Progenitor cell of endocrine pancreas (in vitro differentiated cells): ENCODE measurements at places on chromosomes 4 and X.

GRCh38 chr4:151107063-151107462, 7.6 kb downstream of the RPS3A start:
- no peak for DNase-seq

DNA sequence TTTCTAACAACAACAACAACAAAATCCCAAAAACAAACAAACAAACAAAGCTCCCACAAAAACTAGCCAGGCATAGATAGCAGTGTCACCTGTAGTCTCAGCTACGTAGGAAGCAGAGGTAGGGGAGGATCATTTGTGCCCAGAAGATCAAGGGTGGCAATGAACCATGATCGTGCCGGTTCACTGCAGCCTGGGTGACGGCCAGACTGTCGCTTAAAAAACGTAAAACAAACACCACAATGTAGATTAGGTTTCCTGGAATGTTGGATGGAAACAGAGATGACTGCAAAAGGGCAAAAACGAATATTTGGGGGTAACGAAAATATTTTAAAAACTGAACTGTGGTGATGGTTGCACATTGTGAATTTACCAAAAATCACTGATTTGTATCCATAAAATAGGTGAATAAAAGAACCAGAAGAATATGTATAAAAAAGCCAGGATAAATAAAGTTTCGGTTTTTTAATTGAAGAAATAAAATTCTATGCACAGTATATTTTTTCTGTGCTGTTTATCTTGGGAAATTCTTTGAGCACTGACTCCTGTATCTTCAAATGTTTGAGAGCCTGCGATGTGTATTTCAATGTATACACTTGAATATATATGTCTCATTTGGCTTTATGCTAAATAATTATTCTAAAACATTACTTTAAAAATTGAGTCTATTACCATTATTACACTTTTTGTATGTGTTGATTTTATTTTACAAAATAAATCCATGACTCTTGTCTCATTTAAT, 1477.0 kb downstream of the PCDH7 start:
- DNase-seq: no peak

DNA sequence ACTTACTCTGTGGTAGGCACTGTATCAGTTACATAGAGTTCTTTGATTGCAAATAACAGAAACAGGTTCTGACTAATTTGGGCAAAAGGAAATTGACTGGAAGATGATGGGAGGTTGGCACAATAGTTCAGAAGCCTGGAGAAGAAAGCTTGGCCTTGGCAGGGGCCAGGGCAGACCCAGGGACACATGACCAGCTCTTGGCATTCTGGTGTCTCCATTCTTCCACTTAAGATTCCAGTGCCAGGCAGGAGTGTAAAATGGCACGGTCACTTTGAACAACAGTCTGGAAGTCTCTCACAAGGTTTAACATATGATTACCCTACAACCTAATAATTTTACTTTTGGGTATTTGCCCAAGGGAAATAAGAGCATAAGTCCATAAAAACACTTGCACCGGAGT, 175.9 kb downstream of the BCOR start:
- no peak for DNase-seq

DNA sequence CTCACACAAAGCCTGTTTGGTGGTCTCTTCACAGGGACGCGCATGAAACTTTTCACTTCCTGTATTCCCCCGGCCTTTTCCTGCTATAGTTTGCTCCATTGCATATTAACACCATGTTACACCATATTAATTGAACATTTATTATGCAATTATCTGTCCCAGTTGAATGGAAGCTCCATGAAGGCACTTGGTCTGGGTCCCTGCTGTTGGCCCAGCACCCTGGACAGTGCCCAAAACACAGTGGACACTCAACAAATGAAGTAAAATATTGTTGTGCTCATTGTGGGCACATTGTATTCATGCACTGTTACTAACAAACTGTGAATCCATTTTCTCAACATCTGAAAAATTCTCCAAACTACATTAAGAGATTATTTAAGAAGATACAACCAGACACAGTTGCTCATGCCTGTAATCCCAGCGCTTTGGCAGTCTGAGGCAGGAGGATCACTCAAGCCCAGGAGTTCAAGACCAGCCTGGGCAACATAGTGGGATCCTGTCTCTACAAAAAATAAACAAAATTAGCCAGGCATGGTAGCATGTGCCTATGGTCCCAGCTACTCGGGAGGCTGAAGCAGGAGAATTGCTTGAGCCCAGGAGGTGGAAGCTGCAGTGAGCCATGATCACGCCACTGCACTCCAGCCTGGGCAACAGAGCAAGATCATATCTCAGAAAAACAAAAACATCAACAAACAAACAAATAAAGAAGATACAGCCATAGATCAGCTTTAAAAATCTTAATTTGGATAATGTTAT, 292.7 kb upstream of the TENM3 start:
- no peak for DNase-seq

- no peak for DNase-seq
These were observed 1.4 kb upstream of the UGT2B4 start for GRCh38 chr4:69497076-69497475.

DNA sequence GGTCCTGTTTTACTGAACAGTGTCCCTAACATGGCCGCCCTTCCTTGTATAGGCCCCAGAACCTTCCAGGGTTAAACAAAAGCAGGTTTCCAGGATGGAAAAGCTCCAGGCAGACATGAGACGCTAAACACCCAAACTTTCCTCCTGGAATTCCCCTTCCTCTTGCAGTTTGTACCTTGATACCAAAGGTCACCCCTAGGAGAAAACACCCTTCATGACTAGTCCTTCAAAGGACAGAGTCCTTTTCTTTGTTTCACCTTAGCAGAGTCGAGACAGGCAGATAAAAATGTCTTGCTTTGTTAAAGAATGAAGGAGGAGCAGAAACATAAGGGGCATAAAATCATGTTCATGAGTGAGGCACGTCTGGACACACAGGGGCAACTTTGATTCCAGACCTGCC, 247.5 kb downstream of the BCOR start:
- DNase-seq: no peak

GRCh38 chrX:40170830-40171512, 73.2 kb upstream of the BCOR start:
- no peak for DNase-seq

DNA sequence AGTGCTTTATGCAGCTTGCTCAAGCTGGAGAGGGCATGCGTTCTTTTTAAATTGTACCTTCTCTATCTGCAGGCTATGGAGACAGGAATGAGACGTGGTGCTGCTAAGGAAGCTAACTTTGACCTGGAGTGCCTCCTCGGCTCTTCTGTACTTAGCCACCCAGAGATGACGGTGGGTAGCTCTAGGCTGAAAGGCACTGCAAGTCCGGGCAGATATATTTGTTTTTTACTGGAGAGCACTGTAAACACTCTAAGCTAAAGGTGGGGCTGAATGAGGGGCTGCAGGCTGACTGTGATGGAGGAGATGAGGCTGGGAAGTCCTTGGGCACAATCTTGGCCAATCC, 12.1 kb downstream of the ELF4 start:
- no peak for DNase-seq

DNA sequence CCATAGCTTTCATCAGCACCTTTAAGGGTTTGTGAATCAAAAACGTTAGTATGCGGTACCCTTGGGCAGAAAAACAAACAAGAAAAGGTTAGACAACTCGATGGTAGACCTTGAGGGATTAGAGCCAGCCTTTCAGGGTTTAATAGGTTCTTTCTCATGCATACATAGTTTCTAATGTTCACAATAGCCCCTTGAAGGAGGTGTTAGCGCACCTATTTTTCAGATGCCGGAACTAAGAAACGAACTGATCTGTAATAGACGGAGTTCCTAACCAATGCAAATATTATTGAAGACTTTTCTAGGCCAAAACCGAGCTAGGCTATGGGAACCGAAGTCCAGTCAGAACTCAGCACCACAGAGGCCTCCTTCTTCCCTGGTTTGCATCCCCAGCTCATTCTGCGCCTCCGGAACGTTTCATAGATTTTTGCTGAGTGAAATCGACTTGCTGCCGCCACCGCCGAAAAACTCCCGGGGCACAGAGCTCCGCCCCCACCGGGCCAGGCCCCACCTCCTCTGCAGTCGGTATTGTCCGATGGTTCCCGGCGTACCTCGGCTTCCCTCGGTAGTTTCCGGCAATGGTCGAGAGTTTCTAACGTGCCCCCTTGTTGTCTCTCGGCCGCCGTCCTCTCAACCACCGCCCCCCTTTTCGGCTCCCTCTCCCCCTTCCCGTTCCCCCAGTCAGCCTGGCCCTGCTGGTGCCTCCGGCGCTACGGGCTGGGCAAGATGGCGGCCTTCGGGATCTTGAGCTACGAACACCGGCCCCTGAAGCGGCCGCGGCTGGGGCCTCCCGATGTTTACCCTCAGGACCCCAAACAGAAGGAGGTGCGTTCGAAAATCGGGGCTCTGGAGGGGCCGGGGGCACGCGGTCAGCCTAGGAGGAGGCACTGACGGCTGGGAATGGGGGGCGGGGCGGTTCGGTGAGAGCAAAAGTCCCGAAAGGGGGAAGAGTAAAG, at the start of gene MED12:
TSS of gene MED12 (plus strand) at position 565 of the 953 bp plus-strand sequence. CDS start at position 724, 159 bp downstream.
- peak; percentile 77 for DNase-seq

DNA sequence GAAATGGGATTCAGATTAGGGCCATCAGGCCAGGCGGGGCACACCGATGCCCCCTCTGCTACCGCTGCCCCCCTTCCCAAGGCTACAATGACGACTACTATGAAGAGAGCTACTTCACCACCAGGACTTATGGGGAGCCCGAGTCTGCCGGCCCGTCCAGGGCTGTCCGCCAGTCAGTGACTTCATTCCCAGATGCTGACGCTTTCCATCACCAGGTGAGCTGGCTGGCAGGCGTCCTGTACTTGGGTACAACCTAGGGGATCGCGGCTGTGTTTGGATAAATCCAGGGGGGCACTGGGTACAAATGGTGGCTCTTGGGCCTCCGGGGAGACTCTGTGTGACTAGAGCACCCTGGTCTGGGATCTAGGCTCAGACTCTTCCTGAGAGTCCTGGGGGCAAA, 1.1 kb downstream of the EMD start:
- no peak for DNase-seq

GRCh38 chr4:121597346-121597934, 99.3 kb downstream of the ANXA5 start:
- DNase-seq: no peak

DNA sequence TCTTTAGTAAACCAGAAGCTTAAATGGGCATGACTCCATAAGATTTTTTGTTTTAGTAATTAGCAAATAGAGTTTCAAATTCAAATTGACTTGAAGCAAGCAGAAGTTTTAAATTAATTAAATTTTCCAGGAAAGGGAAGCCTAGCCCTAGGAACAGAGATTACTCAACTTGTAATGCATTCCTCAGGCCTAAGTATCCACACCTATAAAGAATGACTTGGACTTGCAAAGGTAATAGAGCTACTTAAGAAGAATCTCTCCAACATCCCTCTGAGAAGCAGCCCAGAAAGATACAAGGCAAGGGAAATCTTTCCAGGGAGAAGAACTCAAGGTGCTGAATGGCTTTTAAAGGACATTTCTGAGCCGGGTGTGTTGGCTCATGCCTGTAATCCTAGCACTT, 16.9 kb upstream of the TMPRSS11E start:
- DNase-seq: no peak

DNA sequence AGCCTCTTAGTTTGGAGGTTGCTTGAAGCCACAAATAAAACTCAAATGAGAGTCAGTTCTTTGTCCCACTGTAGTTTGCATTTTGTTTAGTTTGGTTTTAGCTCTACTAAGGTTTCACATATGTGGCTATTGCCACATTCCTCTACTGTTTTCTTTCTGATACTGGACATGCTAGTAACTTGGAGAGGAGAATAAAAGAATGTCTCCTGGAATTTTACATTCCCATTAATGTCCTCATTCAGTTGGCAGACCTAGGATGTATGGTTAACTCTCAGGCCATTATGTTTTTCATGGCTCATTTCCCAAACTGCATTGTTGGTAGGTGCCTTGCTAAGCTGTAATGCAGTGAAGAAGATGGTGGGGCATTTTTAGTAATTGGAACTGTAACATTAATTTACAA, 29.9 kb downstream of the UPRT start:
- DNase-seq: no peak

DNA sequence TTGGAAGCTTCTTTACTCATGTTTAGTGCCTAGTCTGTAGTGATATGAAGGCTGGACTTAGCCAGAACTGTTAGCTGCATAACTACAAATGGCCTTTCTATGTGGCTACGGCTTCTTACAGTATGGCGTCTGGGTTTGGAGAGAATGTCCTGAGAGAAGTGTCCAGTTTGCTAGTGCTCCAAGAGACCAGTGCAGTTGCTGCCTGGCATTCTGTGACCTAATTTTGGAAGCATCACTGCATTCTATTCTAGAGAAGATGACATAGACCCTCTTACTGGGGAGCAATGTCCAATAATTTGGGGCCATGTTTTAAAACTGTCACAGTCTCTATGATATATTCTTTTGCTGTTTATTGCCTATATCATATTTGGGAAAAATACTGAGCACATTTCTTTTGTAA, 74.2 kb downstream of the STAG2 start:
- DNase-seq: no peak

DNA sequence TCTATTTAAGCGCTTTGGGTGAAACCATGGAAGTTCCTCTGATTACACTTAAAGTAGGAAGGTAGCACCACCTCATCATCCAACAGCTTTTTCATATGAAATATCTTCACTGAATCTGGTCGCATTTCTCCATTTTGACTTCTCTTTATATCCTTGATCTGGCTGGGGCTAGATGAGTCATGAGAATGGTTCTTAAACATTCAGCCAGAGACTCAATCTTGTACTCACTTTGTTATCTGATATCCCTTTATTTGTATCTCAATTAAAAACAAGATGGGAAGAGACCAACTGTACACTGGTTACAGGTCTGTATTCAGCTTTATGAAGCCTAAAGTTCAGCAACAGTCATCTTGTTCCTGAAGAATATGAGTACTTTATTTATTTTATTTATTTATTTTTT, 84.9 kb downstream of the CBLL2 start:
- no peak for DNase-seq

GRCh38 chr4:24471486-24472160, 112.7 kb downstream of the DHX15 start:
- peak; percentile 15 for DNase-seq

DNA sequence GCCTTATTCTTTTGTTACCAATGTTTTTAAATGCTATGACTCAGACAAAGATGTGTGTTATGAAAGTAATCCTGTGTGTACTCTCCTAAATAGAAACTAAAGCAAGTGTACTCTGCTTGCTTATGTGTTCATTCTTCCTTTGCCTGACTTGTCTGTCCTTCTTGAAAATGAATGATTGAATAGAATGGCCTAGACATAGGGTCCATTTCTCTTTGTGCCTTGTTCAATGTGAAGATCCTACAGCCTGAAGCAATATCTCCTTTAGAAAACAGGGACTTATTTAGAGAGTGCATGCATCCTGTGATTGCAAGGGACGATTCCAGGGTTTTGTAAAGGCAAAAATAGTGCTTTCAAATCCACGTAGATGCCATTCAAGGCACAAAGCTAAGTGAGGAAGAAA, 343.6 kb upstream of the TACR3 start:
- DNase-seq: no peak

DNA sequence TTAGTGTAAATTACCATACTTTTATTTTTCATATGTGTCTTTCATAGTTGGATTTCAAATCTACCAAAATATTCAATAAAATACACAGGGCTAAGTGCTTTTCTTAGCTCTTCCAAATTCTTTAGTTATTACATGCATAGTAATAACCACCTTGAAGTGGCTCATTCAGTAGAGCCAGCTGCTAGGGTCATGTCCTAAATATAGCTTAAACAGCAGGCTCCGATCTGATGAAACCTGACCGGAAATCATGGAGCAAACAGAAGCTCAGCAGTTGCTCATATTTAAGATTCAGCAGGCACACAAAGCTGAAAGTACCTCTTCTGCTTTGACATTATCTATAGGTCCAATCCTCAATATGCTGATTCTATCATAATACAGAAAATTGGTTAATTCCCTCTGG, 1470.4 kb downstream of the ADGRL3 start:
- DNase-seq: no peak

- no peak for DNase-seq
These were observed 115.4 kb downstream of the PTTG2 start for GRCh38 chr4:38075370-38076152.

- no peak for DNase-seq
These were observed 102.3 kb downstream of the LARP1B start for GRCh38 chr4:128163177-128164117.
